ENCODE measurements at places on chromosomes 11 and 22. TPM values are rescaled to one million over a fixed set of nuclear protein-coding genes. Genes with fewer than 3 reads are reported as not detected.

DNA sequence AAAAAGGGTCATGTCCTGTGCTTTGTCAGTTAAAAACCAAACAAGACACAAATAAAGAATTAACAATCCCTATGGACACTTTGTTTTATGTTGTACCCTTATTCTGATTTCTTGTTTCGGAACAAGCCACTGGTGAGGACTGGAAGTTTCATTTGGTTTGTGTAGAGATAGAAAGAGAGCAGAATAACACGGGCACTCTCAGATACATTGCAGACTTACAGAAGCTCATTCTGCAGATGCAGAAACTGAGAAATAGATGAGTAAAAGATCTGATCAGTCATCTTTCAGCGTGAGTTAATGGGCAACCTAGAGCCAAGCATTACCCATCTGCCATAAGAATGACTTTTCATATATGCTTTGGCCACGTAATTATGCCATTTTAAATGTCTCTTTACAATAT lies 407.6 kb downstream of the RAB38 start:
- DNase-seq, result no peak

DNA sequence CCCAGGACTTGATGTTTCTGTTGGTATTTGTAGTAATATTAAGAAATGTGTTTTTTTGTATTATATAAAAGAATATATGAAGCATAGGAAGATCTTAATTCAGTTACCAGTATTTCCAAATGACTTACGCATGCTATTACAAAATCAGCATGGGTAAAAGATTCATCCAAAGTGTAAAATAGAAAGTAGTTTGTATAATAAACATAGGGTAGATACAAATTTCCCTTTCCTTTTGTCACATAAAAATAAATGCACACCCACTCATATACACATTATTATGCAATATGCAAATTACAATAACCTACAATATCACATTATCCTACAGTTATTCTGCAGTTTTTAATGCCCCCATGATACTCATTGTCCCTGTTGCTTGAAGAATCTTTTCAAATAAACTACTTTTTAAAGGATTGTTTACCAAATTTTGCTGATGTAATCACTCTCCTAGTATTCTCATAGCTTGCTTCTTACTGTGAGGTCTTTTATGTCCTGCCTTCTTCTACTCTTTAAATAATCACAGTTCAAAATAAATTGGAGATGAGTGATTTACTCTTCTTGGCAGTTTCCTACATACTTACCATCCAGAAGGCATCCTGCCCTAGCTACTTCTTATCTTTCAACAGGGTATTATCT lies 244.0 kb downstream of the CASP12 start:
- no peak for DNase-seq

GRCh38 chr22:43992331-43992821 lies 31.7 kb upstream of the PARVB start:
- no peak for DNase-seq

DNA sequence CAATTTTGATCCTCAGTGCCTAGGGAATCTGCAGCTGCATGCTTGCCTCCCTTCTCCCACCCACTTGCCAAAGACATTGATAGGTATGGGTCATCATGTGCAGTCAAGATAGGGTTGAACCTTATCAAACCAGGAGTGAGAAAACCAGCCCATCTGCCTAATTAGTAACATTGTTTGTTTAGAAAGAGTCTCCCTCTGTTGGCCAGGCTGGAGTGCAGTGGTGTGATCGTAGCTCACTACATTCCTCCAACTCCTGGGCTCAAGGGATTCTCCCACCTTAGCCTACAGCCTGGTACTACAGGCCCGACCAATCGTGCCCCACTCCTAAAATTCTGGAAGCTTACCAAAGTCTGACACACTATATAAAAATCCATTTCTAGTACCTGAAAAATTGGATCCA lies 4.6 kb downstream of the C11orf71 start:
- no peak for DNase-seq

DNA sequence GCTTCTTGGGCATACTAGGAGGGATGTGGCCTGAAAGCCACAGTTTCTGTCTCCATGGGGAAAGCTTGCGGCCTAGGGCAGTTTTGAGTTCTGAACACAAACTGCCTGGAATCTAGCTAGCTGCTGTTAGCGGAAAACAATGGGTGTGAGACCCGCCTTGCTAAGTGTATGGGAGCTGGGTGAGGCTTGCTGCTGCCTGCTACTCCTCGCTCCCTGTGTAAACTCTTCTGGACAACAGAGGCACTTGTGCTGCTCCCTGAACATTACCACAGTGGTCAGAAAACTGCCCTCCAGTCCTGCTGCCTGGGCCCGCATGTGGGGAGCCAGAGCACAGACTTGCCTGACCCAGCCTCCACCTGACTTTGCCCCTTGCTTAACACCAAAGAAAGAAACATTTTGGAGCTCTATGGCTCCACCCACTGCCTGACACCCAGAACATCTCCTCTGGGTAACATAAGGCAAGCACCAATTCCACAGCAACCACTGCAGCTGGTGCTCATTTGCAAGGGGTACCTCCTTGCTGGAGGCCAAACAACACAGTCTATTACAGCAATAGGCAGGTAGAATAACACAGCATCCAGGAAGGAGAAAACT lies 766.3 kb upstream of the RAG2 start:
- no peak for DNase-seq

- no peak for DNase-seq
Measured at GRCh38 chr11:119706887-119707286, 22.1 kb downstream of the NECTIN1 start.

GRCh38 chr11:35035894-35036408 lies 103.0 kb upstream of the CD44 start:
- DNase-seq, result no peak

DNA sequence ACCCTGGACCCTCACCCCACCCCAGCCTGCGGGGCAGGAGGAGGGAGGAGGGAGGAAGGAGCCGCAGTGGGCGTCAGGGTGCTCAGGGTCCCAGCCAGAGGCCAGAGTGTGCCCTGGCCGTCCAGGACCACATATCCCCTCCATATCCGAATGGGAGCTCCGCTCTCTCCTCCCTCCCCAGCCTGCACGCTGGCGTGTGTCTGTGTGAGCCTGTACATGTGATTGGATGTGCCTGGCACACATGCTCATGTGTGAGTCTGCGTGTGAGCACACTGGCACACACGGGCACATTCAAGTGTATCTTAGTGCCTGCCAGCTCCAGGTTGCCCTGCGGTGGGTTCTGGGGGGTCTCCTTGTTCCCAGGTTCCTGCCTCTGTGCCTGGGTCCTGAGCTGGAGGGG lies 8.1 kb downstream of the TSSC4 start:
- DNase-seq, result no peak

- no peak for DNase-seq
Measured at GRCh38 chr22:49026494-49027367, 800.9 kb downstream of the BRD1 start.

- no peak for DNase-seq
Measured at GRCh38 chr11:107250017-107250416, 207.6 kb downstream of the CWF19L2 start.

GRCh38 chr11:67556244-67556643 lies 27.4 kb upstream of the GSTP1 start:
- DNase-seq, result no peak

DNA sequence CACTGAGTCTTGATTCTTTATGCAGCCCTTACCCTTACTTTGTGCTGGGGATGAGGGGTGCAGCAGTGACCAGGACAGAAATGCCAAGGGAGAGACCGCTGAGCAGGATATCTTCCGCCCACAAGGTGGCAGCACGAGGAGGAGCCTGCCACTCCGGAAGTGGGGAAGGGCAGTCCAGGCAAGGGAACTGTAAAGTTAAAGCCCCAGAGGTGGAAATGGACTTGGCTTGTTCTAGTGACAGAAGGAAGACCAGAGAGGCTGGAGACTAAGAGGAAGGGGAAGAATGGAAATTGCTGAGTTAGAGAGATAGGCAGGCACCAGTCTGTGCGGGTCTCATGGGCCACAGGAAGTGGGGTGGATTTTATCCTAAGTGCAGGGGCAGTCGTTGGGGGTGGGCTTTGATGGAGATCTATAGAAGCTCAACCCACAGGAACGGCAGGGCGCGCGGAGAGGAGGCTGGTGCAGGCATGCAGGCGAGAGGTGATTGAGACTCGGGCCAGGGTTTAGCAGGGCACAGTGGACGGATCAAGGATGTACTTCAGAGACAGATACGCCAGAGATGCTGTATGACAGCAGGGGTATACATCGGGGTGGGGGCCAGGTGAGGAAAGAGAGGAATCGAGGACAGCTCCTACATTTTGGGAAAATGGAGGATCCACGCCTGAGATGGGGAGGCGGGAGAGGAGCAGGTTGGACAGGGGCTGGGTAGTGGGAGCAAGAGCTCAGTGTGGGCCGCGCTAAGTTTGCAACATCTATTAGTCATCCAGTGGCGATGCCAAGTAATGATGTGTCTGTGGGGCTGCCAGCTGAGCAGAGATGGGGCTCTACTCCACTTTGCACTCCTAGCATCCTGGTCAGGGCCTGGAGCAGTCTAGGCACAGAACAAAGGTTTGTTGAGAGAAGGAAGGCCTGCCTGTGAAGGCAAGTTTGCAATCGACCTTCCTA lies 3.3 kb upstream of the GRK2 start:
- DNase-seq, result no peak

DNA sequence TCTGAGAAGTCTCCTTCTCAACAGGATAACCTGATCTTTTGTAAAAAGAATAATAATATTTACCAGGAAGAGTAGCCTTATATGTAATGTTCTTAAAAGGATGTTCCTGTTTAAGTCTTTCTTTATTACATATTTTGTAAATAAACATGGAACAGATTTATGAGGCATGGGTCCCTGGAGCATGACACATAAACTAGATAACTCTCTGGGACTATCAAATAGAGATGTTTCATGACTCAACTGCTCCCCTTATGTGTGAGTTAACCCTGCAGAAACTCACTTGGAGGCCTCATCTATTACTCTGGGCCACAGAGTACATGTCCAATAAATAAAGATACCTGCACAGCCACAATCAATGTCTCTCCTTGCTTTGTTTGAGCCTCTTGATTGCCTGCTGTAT lies 64.6 kb downstream of the GDPD4 start:
- DNase-seq, result no peak

GRCh38 chr22:37526376-37526775 lies 7.2 kb upstream of the CARD10 start:
- DNase-seq, result no peak

GRCh38 chr11:70413151-70413550 lies 14.8 kb downstream of the CTTN start:
- DNase-seq, result no peak

DNA sequence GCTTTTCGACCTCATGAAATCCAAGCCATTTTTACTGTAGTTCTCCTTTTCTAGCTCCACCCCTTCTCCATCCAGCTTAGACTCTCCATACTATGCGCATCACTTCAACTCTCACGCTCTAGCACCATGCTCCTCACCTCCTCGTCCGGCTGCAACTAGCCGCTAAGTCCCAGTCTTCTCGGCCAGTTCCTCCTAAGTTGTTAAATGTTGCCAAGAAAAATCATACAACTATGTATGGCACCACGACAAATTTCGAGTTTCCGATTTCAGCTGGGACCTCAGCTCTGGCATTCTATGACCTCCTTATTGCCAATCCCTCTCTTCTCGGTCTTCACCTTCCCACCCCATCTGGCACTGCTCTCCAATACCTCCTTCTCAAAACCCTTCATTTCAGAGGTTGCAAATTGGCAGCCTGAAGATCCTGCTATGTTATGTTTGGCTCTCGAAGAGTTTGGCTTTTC lies 1.0 kb downstream of the ZNF70 start:
- no peak for DNase-seq

DNA sequence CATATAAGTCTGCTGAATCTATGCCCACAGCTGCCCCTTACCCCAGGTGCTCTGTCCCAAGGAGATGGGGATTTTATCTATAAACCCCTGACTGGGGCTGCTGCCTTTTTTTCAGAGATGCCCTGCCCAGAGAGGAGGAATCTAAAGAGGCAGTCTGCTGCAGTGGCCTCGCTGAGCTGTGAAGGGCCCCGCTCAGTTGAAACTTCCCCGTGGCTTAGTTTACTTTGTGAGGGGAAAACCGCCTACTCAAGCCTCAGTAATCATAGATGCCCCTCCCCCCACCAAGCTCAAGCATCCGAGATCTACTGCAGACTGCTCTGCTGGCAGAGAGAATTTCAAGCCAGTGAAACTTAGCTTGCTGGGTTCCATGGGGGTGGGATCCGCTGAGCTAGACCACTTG lies 7.4 kb upstream of the SCGB1D4 start:
- no peak for DNase-seq

DNA sequence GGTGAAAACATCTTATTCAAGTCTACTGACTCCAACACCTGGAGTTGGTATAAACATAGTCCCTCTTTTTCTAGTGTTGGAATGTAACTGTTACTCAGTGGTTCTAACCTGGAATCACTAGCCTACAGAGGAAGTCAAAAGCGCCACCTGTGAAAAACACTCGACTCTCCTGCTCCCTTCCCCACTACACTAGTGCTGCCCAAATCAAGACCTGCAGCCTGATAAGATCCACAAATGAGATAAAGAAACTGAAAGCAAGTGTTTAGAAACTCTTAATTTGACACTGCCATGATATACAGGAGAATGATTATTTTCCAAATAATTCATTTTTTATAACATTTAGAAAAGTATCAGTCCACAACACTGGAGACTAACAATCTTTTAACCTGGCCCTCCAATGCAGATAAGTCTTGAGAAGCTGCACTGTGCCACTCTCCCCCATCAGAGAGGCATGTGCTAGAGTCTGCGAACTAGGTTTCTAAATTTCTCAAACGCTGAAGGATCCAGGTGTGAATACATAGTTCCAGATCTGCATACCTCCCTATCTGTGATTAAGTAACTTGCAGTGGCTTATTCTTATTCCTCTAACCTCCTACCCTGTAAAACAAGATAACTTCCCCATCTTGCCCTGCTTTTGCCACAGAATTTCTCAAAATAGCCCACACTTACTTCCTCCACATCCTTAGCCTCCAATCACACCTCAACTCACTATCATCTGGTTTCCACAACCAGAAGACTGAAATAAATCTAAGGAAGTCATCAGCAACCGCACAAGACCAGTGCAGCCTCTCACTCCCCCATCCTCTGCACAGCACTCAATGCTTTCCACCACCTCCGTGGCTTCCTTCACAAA lies 88.1 kb downstream of the RRAS2 start:
- DNase-seq, result no peak

The DEFB131B gene
- total RNA-seq, result not detected

The ABTB2 gene
- total RNA-seq, result 22.7 TPM

The BEST1 gene
- total RNA-seq, result 0.13 TPM

The JAML gene
- 0.39 TPM for total RNA-seq

The MMP13 gene
- 0.15 TPM for total RNA-seq

The ADAMTS8 gene
- total RNA-seq, result 0.15 TPM

The TPH1 gene
- total RNA-seq, result 0.05 TPM
